Upper lobe of right lung (tissue), 1 donor: ENCODE measurements at places on chromosomes 6 and 20. TPM values are rescaled to one million over a fixed set of nuclear protein-coding genes. Genes with fewer than 3 reads are reported as not detected.

DNA sequence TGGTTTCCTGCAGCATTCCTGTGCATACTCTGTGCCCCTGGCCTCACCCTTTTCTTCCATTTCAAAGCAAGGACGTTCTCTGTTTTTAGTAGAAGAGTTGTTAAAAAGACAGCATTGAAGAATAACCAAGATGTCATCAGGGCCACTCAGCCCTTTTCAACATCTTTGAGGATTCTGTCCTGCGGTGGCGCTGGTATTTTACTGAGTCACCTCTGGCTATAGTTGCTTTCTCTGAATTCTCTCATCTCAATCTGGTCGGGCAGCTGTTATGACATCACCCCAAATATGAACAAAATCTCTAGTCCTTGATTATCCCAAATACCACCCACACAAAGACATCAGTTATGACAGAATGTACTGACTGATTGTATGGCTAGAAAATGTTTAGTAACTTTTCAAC, 204.2 kb downstream of the GRIK2 start:
- H3K4me3 ChIP-seq: no peak overlapping the region
- no peak for DNase-seq
- no peaks in the 10 kb centered on the region for H3K36me3 ChIP-seq
- no peaks in the 10 kb centered on the region for H3K27me3 ChIP-seq
- no peak overlapping the region for H3K27ac ChIP-seq
- no peaks in the 10 kb centered on the region for H3K4me1 ChIP-seq

DNA sequence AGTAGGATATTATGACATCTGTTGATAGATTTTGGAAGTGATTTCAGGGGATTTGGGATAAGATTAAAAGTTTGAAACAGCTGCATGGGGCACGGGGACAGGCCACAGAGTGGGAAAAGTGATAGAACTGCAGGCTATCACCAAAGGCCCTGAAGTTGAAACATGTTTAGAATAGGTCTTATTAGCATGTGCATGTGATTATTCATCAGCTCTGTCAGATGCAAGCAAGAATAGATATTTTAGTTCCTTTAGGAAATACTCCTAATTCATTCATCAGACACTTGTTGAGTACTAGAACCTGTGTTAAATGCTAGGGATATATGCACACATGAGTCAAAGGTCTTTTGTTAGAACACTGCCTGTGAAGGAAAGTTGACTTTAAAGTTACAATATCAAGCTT, 261.2 kb upstream of the MAN1A1 start:
- H3K27me3 ChIP-seq: no peaks in the 10 kb centered on the region
- no peak overlapping the region for H3K4me3 ChIP-seq
- H3K36me3 ChIP-seq: no peaks in the 10 kb centered on the region

DNA sequence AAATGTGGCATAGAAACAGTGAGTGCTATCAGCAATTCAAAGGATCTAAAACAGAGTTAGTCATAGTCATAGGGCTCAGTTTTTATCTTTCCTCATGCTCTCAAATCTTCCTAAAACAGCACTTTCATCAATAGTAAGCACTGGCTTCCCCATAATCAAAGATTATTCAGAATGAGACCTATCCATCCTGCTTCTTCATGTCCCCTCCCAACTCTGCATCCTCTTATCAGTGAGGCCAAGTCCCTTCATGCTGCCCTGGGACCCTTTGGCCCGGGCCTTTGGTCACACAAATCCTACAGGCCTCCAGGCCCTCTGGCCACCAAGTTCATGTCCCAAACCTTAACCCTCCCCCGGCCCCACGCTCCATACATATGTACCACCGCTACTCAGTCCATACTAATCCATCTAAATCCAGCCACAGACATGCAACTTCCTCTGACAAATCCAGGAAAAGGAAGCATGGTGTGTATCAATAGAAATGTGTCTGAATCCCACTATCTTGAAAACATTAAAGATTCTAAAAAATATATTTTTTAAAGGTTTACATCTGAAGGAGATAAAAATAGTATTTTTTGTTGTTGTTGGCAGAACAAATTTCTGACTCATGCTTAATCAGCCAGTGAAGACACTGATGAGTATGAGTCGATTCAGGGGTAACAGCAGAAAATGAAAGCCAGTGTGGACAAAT, 143.5 kb downstream of the PDE7B start:
- no peak overlapping the region for H3K27ac ChIP-seq
- DNase-seq: no peak
- no peaks in the 10 kb centered on the region for H3K36me3 ChIP-seq
- H3K4me1 ChIP-seq: no peaks in the 10 kb centered on the region
- no peaks in the 10 kb centered on the region for H3K27me3 ChIP-seq

- H3K27ac ChIP-seq: no peak overlapping the region
- no peaks in the 10 kb centered on the region for H3K27me3 ChIP-seq
- H3K4me3 ChIP-seq: no peak overlapping the region
- no peaks in the 10 kb centered on the region for H3K36me3 ChIP-seq
- H3K4me1 ChIP-seq: no peaks in the 10 kb centered on the region
Observed at GRCh38 chr20:54497931-54498718, 22.7 kb downstream of the DOK5 start.

- no peak overlapping the region for H3K27ac ChIP-seq
- H3K36me3 ChIP-seq: no peaks in the 10 kb centered on the region
- H3K4me3 ChIP-seq: no peak overlapping the region
Observed at GRCh38 chr20:5614506-5614905, 135.7 kb upstream of the SHLD1 start.

DNA sequence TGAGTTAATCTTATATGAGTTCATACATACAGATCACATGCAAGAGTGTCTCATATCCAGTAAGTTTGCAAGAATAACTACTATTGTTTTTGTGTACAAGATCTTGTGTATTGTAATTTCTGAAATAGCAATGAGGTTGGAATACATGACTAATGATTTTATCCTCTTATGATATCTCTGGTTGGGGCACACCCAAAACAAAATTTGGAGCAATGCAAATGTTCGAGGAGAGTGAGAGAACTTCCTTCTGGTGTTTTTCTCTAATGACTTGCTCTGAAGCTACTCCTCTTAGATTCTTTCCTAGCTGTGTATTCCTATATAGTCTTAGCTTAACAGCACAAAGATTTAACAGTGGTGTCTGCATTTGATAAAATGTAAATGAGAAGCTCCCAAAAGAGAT, 252.5 kb downstream of the LAMA2 start:
- no peaks in the 10 kb centered on the region for H3K4me1 ChIP-seq
- H3K27me3 ChIP-seq: no peaks in the 10 kb centered on the region
- H3K36me3 ChIP-seq: no peaks in the 10 kb centered on the region
- H3K4me3 ChIP-seq: no peak overlapping the region

DNA sequence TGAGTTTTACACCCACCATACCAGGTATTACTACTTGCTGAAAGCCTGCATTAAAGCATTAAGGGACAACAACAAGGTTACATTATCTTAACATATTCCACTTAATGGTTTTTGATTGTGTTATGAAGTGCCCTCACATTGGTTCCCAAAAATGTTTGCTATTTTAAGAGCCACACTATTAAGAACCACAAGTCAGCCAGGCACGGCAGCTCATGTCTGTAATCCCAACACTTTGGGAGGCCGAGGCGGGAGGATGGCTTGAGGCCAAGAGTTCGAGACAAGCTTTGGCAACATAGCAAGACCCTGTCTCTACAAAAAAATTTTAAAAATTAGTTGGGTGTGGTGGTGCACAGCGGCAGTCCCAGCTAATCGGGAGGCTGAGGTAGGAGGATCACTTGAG, 28.2 kb downstream of the ATXN1 start:
- H3K27me3 ChIP-seq: no peaks in the 10 kb centered on the region
- peak overlapping the region; percentile 4 for H3K27ac ChIP-seq
- no peak overlapping the region for H3K4me3 ChIP-seq
- DNase-seq: no peak
- H3K36me3 ChIP-seq: no peaks in the 10 kb centered on the region

DNA sequence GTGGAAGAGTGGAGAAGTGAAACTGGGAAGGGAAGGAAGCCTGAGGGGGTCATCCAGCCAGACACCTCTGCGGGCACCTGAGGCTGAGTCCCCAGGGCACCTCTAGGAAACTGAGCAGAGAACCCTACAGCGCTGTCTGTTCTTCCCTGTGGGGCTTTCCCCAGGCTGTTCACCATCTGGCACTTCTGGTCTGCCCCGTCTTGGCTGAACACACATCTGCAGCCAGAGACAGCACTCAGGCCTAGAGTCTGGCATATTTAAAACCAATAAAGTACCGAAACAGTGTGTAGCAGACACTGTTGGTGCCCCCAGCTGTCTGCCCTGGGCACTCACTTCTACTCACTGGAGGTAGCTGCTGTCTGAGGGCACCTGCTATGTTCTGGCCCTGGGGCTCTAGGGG, 9.4 kb upstream of the ARFGEF2 start:
- DNase-seq: no peak
- no peaks in the 10 kb centered on the region for H3K36me3 ChIP-seq
- peaks cover 5% of the 10 kb centered on the region for H3K4me1 ChIP-seq

DNA sequence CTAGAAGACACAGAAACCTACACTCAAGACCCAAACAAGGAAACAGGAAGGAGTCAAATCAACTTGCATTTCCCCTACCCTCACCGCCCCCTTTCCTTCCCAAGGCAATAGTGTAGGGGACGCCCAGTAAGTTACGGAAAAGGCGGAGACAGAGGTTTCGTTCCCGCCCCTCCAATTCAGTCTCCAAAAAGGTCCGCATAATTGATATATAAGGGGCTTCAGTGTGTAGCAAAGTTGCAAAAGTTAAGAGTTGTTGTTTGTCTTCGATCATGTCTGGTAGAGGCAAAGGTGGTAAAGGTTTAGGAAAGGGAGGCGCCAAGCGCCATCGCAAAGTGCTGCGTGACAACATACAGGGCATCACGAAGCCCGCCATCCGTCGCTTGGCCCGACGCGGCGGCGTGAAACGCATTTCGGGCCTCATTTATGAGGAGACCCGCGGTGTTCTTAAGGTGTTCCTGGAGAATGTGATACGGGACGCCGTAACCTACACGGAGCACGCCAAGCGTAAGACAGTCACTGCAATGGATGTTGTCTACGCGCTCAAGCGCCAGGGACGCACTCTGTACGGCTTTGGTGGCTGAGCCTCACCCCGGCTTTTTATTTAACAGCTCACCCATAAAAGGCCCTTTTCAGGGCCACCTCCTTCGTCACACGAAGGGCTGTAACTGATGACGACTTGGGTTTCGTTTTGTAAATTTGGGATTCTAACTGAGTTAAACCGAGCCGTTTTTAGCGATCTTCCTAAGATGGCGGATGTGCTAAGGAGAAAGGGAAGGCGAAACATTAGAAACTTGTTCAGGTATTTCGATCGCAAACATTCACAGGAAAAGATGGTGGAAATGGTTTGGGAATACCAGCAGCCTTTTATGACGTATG, 124.6 kb upstream of the BTN3A2 start:
- peak overlapping the region; percentile 90 for H3K27ac ChIP-seq
- H3K36me3 ChIP-seq: no peaks in the 10 kb centered on the region
- DNase-seq: no peak
- no peaks in the 10 kb centered on the region for H3K4me1 ChIP-seq
- H3K4me3 ChIP-seq: peak overlapping the region; percentile 52

- peaks cover 24% of the 10 kb centered on the region for H3K4me1 ChIP-seq
- no peak overlapping the region for H3K4me3 ChIP-seq
- H3K27ac ChIP-seq: peak overlapping the region; percentile 63
- H3K27me3 ChIP-seq: no peaks in the 10 kb centered on the region
- DNase-seq: no peak
Observed at GRCh38 chr6:2818593-2818992, 23.1 kb downstream of the SERPINB1 start.

DNA sequence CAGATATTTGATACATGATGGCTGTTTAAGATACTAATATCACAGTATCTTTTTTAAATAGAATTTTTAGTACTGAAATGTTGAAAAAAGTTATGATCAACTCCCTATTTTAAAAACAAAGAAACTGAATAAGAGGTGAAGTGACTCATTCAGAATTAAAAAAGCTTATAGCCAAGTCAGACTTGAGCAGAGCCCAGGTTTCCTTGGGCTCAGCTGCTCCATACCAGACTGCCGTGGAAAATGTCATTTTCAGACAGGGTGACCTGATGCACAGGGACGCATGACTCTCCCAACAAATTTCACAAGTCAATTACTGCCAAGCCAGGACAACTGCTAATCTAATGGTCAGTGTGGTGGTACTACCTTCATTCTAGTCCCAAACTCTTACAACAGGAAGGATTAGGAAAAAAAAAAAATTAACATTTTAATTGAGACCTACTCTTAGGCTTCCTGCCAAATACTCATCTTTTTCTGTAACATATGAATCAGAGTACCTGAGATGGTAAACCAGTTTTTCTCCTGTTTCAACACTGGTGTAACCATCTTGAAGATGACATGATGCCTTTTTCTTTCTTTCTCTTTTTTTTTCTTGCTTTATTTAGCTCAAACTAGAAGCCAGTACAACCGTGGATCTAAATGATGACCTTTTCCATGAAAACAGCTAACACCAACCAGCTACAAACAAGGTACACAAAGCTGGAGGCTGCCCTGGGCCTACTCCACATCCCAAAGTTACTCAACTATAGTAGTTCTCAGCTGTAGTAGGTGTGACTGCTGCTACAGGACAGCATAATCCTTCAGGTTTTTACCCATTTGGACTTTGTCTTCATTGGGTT, 30.5 kb downstream of the SLC22A23 start:
- H3K27me3 ChIP-seq: no peaks in the 10 kb centered on the region
- H3K36me3 ChIP-seq: no peaks in the 10 kb centered on the region
- H3K4me1 ChIP-seq: no peaks in the 10 kb centered on the region
- H3K4me3 ChIP-seq: no peak overlapping the region

DNA sequence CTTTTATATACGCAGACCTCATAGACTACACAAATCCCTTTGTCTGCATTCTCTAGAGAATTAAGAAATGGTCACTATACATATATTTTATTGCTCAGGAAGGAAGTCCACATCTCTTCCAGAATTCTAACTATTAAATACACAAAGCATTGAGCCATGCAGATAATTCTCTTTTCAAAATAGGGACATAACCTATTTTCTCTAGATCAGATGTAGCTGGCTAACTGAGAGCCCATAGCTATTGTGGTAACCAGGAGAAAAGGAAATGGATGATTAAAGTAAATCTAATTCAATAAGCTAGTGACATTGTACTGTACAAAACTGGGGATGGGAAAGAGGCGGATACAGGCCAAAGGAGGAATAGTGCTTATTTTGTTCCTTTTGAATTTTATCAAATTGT, 137.2 kb downstream of the BACH2 start:
- no peaks in the 10 kb centered on the region for H3K27me3 ChIP-seq
- DNase-seq: no peak
- H3K36me3 ChIP-seq: no peaks in the 10 kb centered on the region
- no peak overlapping the region for H3K27ac ChIP-seq
- H3K4me3 ChIP-seq: no peak overlapping the region

- H3K4me1 ChIP-seq: peaks cover 38% of the 10 kb centered on the region
- H3K27ac ChIP-seq: peak overlapping the region; percentile 84
- DNase-seq: peak; percentile 90
- H3K36me3 ChIP-seq: no peaks in the 10 kb centered on the region
Observed at GRCh38 chr6:33589731-33590530, 9.9 kb upstream of the BAK1 start.

DNA sequence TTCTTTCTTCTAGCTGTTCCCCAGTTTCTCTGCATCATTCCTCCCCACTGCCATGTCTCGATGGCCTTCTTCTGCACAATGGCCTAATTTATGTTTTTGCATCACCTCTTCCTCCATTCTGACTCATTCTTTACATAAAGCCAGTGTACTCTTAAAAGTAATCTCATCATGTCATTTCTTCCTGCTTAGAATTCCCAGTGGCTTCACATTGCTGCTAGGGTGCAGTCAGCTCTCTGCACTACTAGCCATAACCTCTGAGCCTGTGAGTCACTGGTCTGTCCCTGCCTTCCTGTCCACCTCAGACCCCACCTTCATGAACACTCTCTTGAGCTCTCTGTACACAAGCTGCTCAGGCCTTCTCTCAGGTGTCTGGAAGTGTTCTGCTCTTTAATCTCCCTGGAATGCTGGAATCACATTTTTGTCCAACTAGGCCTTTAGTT, 24.1 kb upstream of the TRIM27 start:
- H3K36me3 ChIP-seq: no peaks in the 10 kb centered on the region
- H3K4me3 ChIP-seq: no peak overlapping the region
- H3K4me1 ChIP-seq: peaks cover 4% of the 10 kb centered on the region
- no peak for DNase-seq

APCDD1L gene
- not detected for total RNA-seq

HLA-DQA2 gene
- total RNA-seq: 51.7 TPM
